ENCODE measurements at places on chromosomes 11 and 22.

DNA sequence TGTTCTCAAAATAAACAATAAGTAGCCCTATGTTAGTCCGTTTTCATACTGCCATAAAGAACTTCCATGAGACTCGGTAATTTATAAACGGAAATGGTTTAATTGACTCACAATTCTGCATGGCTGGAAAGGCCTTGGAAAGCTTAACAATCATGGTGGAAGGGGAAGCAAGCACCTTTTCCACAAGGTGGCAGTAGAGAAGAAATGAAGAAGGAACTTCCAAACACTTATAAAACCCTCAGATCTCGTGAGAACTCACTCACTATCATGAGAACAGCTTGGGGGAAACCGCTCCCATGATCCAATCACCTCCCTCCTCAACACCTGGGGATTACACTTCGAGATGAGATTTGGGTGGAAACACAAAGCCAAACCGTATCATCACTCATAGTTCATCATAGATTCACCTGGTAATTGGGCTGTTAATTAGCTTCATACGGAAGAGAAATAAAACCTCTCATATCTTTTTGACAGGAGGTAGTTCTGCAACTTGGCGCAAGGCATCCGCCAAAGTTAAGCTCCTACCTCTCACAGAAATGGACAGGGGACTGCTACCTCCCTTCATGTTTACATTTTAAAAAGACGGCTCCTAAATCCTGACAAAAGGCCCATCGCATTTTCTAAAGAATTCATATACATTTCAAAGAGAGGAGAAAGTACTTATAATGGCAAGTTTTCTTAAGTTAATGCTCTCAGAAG lies 49.0 kb downstream of the MUC15 start:
- DNase-seq, result no peak

- no peak for DNase-seq
Measured at GRCh38 chr11:12543596-12544415, 130.4 kb upstream of the TEAD1 start.

DNA sequence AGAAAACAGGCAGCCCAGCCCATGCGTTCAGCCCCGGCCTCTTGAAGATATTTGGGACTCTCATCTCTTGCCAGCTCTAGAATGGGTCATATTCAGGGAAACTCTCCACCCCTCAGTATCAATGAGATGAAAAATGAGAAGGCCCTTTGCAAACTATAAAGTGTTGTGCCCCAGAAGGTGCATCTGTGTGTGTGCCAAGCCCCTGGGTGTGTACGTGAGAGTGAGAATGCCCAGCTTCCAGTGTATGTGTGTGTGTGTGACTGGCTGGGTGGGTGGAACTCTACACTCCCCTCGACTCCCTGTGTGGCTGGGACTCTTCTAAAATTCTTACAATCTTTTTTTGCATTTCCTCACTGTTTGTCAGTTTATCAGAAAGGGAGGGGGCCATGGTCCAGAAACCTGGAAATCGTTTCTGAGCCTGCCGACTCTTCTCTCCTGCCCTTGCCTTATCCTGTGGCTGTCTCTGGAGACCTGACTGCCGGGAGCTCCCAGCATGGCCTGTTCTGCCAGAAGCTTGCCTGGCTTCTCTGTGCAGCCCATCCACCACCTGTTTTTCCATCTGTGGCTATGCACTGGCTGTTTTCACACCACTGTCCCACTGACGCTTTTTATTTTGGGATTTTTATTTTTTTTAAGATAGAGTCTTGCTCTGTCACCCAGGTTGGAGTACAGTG lies 1.2 kb downstream of the P2RY6 start:
- DNase-seq, result no peak

GRCh38 chr22:37199760-37200108 lies 11.7 kb upstream of the C1QTNF6 start:
- DNase-seq, result no peak

GRCh38 chr11:12599408-12600143 lies 74.6 kb upstream of the TEAD1 start:
- DNase-seq, result peak; percentile 37

DNA sequence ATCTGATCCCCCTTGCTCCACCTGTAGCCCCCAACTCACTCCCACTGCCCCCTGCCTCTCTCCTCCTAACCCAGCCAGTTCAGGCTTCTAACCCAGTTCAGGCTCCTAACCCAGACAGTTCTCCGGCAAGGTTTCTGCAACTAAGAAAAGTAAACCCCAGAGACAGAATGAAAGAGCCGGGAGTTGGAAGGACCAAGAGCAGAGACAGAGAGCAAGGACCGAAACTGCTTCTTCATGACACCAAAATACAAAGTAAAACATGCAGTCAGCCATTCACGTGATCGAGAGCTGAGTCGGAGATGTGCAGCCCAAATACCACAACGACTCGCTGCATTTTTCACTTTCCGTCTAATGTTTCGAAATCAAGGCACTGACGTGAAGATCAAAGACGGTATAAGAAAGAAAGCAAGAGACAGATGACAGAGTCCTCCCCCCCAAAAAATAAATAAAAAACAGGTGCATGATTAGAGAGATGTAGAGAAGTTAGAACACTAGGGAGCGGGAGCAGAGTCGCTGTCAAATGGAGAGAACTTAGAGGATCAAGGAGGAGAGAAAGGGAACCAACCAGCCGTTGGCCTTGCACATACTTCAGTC lies 884 bp downstream of the IL10RA start:
- no peak for DNase-seq

DNA sequence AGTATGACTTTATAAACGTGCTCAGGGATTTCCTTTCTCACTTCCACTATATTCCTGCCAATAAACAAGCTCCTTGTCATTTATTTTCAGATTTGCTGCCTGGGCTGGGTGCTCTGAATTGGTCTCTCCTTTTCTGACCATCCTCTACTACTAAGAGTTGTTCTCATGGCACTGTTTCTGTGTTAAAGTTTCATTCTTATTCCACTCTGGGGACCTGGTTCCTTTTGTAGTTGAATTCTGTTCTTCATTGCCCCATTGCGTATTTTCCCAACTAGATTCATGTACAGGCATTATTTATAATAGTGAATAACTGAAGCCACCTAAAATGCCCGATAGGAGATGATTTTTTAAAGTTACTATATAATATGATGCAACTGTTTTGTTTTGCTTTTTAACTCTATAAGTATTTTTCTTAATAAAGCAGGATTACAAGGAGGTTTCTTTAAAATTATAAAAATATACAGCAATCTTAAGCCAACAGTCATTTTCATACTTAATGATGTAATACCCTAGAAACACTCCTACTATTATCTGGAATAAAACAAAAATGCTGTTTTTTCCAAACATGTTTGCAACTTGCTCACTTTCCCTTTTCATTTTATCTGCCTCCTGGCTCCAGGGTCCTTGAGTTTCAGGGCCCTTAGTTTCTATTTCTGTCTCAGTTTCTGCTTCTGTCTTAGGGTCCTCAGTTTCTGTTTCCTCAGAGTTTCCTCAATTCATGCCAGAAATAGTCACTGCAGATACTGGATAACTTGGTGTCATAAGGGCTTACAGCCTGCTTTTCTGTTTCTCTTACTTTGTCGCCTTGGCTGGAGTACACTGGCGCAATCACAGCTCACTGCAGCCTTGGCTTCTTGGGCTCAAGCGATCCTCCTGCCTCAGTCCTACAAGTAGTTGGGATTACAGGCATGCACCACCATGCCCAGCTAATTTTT lies 9.8 kb upstream of the FUT4 start:
- DNase-seq, result no peak

- DNase-seq, result no peak
Measured at GRCh38 chr11:35152575-35152974, 13.6 kb downstream of the CD44 start.

- DNase-seq, result no peak
Measured at GRCh38 chr11:117735350-117735977, 61.6 kb downstream of the DSCAML1 start.

DNA sequence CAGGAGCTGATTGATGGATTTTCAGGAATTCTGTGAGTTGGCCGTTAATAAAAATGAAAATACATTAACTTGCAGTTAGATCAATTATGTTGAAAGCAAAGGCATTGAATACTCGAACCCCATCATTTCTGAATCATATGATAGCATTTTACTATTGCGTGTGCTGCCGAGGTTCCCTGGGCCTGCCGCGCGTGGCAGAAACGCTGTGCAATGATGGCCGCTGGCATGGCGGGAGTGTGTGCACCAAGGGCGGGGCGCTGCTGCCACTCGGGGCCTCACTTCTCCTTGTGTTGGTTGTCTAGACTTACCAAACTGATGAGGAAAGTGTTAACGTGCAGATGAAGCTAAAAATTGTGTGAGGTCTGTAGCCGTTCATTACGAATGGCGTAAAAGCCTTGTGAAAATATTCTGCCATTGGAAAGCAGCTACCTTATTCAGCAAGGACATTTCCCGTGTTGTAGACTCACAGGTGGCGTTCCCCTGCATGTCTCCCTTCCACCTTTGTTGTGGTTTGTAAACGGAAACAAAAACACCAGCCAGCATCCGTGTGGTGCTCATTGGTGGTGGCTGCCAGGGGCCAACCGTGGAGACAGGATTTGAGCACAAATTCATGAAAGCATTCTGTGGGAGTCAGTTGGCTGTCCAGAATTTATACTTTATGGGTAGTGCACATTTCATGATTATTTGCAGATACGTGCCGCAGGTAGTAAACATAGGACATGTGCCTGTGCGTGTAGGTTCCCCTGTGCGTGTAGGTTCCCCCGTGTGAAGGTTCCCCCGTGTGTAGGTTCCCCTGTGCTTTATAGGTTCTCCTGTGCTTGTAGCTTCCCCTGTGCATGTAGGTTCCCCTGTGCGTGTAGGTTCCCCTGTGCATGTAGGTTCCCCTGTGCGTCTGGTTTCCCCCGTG lies 5.9 kb upstream of the GRAMD4 start:
- DNase-seq, result no peak

- DNase-seq, result no peak
Measured at GRCh38 chr11:89347071-89347470, 144.1 kb downstream of the NOX4 start.

DNA sequence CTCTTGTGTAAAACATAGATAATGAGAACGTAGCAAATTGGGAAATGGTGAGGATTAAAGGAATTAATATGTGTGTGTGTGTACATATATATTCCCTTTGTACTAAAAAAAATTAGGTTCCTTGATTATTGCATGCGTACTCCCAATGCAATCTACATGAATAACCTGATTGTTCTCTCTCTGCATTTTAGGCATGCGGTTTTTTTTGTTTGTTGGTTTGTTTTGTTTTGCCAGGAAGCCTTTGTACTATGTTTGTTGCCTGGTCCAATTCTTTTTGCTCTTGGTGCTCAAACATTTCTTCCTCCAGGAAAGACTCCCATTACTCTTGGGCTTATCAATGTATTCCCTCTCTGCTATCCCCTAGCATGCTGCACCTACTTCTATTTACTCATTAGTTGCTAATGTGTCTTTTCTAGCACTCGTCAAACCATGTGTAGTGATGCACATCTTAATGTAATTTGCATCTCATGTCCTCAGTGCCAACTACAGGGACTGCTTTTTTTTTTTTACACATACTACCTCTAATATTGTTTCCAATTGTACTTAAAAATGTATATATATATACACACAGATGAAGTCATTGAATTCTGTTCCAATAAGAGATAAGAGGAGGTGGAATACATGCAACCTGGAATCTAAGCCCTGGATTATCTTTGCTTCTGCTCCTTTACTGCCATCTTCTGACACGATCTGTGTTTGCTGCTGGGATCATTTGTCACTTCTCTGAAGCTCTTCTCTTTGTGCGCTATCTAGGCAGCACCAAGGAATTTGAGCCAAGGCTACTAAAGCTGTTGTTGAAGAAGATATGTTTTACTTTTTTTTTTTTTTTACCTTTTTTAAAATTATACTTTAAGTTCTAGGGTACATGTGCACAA lies 197.2 kb upstream of the ANO3 start:
- DNase-seq, result no peak

DNA sequence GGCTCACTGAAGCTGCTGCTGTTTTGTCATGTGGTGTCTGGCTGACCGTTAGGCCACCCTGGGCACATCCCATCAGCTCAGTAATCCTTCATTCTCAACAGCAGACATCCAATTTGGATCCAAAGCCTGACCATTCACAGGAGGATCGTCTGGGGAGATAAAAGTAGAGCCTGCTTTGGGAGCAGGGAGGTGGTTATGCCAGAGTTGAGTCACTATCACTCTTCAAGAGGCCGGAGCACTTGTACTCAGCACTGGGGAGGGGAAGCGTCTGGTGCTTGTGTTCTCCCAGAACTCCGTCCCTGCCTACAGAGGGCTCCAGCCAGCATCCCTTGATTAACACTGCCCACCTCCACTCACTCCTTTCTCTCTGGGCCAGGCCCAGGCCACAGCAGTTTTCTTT lies 382.6 kb downstream of the OPCML start:
- DNase-seq, result no peak

- peak; percentile 57 for DNase-seq
Measured at GRCh38 chr22:43293655-43294392, 49.3 kb downstream of the SCUBE1 start.

- DNase-seq, result no peak
Measured at GRCh38 chr11:96086111-96086510, 162.2 kb upstream of the MTMR2 start.

DNA sequence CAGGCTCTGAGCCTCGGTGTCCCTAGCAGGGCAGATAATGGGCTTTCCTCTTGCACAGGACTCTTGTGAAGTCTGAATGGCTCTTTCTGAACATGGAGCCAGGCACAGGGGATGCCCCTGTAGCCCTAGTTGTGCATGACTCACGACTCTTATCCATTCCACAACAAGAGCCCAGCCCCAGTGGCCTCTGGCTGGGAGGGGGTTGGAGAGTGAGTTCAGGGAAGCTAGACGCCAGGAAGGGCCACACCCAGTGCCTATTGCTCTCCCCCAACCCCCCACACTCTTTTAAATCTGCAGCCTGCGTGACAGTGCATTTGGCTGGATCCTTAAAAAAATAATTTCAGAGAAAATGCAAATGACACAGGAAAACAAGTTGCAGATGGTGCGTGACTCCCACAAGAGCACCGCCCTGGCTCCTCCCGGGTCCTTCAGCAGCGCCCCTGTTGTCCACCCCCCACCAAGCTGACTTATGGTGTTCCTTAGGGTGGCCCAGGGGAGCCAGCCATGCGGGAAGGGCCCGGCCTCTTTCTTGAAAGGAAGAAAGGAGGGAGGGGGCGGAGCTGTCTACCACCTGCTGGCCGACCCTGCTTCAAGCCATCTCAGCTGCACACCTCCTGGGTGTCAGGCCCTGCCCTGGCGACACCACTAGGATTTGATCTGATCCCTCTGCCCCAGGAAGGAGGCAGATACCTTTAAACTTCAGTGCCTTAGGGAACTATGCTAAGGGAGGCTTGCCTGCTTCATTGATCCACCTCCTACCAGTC lies 74.7 kb downstream of the MN1 start:
- peak; percentile 74 for DNase-seq

All from hematopoietic multipotent progenitor cell treated with erythropoietin and hydrocortisone succinate and interleukin-3 and kit ligand, for 15 days (in vitro differentiated cells).